Motor neuron (in vitro differentiated cells): ENCODE measurements at places on chromosomes 2 and 18. TPM values are rescaled to one million over a fixed set of nuclear protein-coding genes. Genes with fewer than 3 reads are reported as not detected.
A peak's percentile ranks its signal among the peaks of the same experiment; 100 is the strongest.

DNA sequence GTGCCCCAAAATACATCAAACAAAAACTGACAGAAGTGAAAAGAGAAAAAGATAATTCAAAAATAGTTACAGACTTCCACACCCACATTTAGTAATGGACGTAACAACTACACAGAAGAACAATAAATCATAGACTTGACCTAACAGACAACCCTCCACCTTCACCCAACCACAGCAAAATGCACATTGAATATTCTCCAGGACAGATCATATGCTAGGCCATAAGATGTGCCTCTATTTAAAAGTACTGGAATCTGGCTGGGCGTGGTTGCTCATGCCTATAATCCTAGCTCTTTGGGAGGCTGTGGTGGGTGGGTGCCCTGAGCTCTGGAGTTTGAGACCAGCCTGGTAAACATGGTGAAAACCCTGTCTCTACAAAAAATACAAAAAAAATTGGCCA is 20.0 kb downstream of the SLC66A2 start:
- ATAC-seq, result peak; percentile 51

DNA sequence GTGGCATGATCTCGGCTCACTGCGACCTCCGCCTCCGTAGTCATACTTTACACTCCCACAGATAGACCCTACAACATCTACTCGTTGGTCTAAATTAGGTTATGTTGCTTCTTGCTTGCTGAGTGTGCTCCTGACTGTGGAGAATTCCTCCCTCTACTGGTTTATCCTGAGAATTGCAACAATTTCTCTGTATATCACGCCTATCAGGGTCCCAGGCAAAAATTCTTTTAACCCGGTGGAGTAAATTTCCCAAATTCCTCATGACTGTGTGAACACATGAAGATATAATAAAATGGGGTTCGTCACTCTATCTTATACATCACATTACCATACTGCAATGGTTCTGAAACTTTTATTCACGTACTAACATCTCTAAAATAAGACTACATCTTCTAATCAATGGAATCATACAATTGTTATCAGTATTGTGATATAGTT is 156.7 kb downstream of the EVA1A start:
- peak; percentile 81 for ATAC-seq

- no peak for ATAC-seq
Observed at GRCh38 chr2:45945302-45945717, 293.8 kb downstream of the PRKCE start.

DNA sequence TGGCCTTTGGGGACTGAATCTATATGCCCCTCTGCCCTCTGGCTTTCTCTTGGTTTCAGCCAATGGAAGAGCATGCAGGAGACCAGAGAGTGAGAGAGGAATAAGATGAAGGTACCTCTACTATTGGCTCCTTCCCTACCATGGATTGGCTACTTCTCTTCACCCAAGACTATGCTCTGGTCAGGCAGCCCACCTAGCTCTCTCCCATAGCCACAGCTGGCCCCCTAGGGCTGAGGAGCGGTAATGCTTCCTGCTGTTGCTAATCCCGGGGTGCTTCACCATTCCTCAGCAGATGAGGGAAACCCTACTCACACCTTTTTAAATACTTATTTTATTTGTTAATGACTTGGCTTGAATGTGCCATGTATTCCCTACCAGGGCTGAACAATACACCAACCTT is 142.4 kb downstream of the MREG start:
- no peak for ATAC-seq

- ATAC-seq, result no peak
Observed at GRCh38 chr18:31977270-31977872, 34.4 kb upstream of the TRAPPC8 start.

GRCh38 chr18:63994783-63995399 is 25.0 kb downstream of the SERPINB8 start:
- no peak for ATAC-seq

DNA sequence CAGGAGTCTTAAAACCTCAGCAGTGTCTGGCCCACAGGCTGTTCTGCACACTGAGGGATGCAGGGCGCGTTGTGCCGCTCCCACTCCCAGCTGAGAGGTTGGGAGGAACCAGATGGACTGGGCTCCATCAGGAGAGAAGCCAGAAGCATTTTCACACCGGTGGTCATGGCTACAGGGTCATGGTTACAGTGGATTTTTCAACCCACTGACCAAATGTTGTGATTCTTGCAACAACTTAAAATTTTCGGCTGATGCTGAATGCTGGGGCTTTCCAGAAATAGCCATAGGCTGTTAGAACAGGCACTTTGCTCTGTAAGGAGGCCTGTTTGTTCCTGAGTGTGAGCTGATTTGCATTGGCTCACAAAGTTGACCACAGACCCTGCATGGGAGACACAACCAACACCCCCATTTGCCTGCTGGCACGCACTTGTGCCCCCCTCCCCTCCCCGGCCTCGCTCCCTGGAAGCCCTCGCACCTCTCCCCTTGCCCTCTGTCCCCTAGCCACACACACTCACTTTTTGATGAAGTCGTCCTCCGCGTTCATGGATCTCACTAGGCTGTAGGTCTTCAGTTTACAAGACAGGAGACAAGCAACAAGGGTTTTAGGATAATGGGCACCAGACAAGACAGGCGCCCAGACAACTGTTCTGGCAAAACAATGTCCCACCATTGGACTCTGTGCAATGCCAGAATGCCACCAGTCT is 3.4 kb downstream of the LPIN1 start:
- ATAC-seq, result no peak

DNA sequence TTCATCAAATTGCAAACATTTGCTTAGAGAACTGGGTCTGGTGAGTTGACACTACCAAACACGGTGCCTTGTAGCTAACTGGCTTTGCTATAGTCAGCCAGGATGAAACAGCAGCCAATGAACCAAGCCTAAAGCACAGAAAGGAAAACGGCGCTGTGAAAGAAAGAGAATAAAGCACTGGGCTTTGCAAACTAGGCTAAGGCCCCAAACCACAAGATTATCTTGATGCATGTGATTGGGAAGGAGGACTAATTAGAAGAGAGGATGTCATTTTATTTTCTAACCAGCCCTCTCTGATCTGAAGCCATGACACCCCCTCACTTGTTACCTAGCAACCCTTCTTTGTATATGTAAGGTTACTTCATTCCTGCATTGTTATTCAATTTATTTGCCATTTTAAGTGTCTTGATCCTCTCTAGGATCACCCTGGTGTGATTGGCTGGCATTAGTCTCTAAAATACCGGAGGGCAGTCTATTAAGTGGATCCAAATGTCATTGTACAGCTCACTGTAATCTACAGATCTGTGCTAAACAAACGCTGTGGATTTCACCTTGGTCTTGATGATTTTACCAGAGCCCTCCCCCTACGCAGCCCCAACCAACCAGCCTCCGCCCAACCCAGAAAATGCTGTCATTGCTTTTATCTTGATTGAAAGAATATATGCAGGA is 395.4 kb upstream of the ACVR2A start:
- ATAC-seq, result peak; percentile 72

GRCh38 chr2:134310107-134311079 is 56.5 kb downstream of the MGAT5 start:
- peak; percentile 67 for ATAC-seq

- ATAC-seq, result no peak
Observed at GRCh38 chr2:133654949-133655348, 86.7 kb upstream of the NCKAP5 start.

Gene GRB14
- total RNA-seq, result 0.42 and 1.6 TPM in 2 replicates

DNA sequence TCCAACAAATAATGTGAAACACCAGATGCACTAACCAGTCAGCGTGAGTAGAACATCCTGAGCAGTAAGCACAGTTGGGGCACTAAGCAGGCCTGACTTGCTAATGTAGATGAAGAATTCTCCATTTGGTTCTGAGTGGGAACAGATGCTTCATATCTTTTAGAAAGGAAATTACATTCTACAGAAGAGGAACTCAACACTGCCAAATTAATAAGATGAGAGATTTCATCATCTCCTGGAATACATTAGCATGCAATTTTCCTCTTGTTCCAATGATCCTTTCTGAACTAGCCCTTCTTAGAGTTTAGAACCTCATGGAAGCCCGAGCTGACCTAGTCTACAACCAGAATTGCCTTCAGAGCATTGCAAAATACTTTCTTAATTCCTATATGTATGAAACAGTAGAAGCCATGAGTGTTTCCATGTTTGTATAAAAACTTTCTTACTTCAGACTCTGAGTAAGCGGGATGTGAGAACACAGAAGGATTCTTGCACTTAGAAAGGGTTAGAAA is 34.8 kb downstream of the COL5A2 start:
- ATAC-seq, result peak; percentile 74

DNA sequence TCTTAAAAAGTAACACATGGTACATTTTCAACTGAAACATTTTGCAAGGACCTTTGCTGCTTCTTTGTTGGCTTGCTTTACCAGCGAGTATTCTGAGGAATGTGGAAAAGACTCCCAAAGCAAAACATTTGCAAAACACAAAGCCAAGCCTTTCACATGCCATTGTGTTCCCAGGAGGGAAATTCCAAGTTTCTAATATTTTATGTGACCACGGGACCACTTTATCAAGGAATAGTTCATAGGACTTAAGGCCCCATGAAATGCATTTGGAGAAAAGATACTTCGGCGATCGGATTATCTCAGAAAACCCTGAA is 26.2 kb downstream of the CYP27C1 start:
- no peak for ATAC-seq
